A549 treated with ZK216348 at 1 μM for 4 hours (cell line): ENCODE measurements at places on chromosomes 6 and 20. TPM values are rescaled to one million over a fixed set of nuclear protein-coding genes. Genes with fewer than 3 reads are reported as not detected.

The CRISP3 gene
- not detected in 5 replicates for total RNA-seq

The RSPO4 gene
- total RNA-seq = not detected in 5 replicates

The EFCAB8 gene
- not detected in 5 replicates for total RNA-seq

The RBBP8NL gene
- 0.28 to 0.56 TPM (median 0.34 TPM) in 5 replicates for total RNA-seq

The MYB gene
- 0.52 to 1.1 TPM (median 0.77 TPM) in 5 replicates for total RNA-seq

The MAPK13 gene
- total RNA-seq = 0.45 to 1.5 TPM (median 1.1 TPM) in 5 replicates

The SLC22A2 gene
- total RNA-seq = 0.25 to 0.34 TPM in 2 of 5 replicates, not detected in the others
